CD8-positive, alpha-beta memory T cell (primary cell): ENCODE measurements at places on chromosomes 6 and 20.

DNA sequence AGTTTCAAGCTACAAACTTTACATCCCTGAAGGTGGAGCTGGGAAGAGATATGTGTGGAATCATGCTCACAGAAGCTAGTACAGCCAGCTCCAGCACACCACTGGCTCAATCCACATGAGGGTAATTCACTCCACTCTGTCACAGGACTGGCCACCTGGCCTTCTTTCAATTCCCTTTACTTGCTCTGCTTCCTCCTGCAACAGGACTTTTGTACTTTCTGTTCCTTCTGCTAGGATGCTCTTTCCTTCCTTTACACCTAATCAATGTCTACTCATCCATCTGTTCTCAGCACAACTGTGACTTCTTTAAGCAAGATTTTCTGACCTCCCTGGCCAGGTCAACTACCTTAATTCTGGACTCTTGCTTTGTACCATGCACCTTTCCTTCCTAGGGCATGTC is 39.4 kb upstream of the MYB start:
- DNase-seq, result no peak

GRCh38 chr20:25071734-25072133 is 10.2 kb downstream of the VSX1 start:
- DNase-seq, result no peak

DNA sequence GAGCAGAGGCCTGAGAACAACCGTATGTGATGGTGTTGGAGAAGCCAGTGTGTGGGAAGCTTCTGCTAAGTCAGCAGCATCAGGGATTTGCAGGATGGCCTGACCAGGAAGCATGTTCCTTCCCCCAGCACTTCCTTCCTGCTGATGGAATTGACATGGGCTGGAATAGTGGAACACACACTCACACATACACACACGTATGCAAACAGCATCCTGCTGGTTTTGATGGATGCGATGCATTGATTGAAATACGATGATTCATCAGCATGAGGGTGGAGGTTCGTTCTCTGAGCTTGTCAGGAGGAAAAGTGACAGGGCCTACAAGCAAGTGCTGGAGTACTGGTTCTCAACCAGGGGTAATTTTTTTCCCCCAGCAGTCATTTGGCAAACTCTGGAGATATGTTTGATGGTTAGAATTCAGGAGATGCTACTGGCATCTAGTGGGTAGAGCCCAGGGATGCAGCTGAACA is 229.1 kb downstream of the NFATC2 start:
- DNase-seq, result no peak

- no peak for DNase-seq
Observed at GRCh38 chr20:35473684-35474083, 18.3 kb downstream of the CEP250 start.

- DNase-seq, result peak; percentile 61
Observed at GRCh38 chr20:60055740-60056139, 97.5 kb downstream of the CDH26 start.

- no peak for DNase-seq
Observed at GRCh38 chr6:157928428-157928827, 53.2 kb upstream of the SYNJ2 start.

GRCh38 chr6:2110504-2110903 is 134.9 kb downstream of the GMDS start:
- no peak for DNase-seq

- DNase-seq, result no peak
Observed at GRCh38 chr20:32922466-32922865, 63.7 kb downstream of the EFCAB8 start.

- peak; percentile 70 for DNase-seq
Observed at GRCh38 chr6:30061858-30062458, 893 bp downstream of the POLR1H start.

DNA sequence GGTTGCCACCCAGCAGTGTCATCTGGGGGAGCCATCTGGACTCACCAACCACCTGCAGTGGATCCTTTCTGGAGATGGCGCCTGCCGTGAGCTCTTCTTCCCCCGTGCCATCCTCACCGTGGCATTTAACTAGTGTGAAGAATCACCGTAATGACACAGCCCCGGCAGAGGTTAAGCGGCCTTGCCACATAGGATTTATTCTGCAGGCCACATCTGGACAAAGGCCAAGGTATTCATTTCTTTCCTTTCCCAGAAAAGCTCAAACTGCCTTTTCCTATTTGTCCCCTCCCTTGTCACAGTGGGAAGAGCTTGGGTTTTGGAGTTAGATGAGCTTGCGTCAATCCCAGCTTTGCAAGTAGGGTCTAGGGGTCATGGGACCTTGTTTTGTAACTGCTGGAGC is 88.4 kb downstream of the PXDC1 start:
- no peak for DNase-seq

GRCh38 chr20:45963059-45964005 is 8.7 kb downstream of the ZNF335 start:
- no peak for DNase-seq

DNA sequence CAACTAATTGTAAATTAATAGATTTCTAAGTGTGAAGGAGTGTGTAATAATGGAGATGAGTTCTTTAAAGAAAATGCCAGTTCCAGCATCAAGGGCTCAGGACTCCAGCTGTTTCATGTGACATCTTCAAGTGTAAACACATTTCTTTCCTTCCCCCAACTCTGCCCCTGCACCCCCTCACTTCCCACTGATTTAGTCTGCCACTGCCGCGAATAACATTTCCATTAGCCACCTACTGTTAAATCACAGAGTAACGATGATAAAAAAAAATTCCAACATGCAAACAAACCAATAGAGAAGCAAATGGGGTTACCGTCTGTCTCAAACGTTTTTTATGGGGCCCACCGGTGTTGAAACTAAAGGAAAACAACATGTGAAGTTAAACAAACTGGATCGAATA is 414.3 kb downstream of the SAMD5 start:
- DNase-seq, result no peak

GRCh38 chr6:112933947-112934346 is 586.8 kb downstream of the RFPL4B start:
- no peak for DNase-seq

GRCh38 chr6:170421921-170422320 is 115.4 kb downstream of the FAM120B start:
- DNase-seq, result no peak

DNA sequence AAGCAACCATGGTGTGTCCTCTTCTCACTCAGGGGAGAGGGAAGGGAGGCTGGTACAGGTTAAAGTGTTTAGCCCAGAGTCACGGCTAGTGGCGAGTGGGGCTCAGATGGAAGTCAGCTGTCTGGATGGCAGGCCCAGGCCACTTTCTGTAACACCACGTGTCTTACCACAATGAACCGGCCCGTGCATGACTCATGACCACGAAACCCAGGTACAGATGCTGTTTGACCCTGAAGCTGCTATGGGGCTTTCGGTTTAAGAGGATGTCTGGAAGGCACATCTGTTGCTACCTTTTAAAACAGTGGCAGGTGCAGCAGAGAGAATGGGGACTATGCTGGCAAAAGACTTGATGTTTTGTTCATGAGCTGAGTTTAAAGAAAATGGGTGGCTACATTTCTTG is 36.5 kb upstream of the MPC1 start:
- peak; percentile 34 for DNase-seq

- DNase-seq, result no peak
Observed at GRCh38 chr6:133621751-133622150, 267.2 kb upstream of the TCF21 start.

GRCh38 chr6:133191323-133191722 is 49.8 kb upstream of the EYA4 start:
- no peak for DNase-seq

GRCh38 chr6:5098501-5099270 is 13.5 kb downstream of the PPP1R3G start:
- DNase-seq, result no peak

GRCh38 chr20:57651881-57652605 is 31.8 kb upstream of the ZBP1 start:
- DNase-seq, result no peak
